ENCODE measurements at places on chromosomes 7 and 10.

DNA sequence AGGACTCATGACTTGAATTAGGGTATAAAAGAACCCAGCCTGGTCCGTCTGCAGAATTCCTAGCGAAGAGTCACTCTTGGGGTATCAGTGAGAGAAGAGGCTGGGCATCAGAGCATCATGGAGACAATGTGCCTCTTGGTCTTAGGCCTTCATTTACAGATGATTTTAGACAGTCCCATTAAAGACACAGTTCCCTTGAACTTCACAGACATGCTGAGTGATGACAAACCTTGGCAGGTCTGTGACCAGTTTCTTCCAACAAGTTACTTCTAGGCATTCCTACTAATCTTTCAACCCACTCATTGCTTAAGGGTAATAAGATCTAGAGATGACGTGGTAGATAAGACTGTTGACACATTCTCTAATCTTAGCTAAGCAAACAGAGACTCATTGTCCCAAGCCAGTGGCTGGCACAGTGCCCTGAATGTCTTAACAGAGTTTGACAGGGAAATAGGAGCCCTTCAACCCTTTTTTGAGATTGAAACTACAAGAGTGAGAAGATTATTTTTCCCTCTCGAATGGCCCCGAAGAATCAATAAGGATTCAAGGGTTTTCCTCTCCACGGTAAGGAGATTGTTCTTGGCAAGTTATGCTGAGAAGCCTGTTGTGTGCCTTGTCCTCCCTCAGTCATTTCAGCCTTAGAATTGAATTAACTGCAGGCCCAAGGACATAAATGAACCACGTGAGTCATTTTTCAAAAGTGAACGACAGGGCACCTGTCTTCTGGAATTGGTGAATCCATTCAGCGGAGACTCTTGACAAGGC is 281.1 kb downstream of the CCDC3 start:
- no peak for DNase-seq

DNA sequence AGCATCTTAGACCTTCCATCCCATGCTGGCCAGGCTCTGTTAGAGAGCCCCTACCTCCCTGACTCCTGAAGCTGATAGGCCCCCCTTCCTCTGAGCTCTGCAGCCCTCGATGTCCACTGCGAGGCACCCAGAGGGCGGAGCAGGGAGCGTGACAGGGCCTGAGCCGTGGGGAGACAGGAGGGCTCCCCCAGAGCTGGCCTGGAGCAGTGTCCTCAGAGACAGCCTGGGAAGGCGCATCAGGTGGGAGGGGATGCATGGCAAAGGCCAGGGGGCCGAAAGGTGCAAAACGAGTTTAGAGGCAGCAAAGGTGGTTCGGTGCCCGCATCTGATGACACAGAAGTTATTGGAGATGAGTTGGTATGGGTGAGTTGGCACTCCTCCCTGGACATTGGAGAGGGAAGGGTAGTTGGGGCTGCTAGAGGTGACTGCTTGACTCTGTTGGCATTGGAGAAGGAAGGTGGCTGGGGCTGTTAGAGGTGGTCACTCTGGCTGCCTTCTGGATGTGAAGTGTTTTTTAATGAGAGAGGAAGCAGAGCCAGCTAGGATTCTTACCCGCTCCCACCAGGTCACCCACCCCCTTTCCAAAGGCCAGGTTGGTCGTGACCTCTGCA is 53.1 kb downstream of the PRF1 start:
- no peak for DNase-seq

- DNase-seq: no peak
Observed at GRCh38 chr7:45985902-45986301, 64.8 kb upstream of the IGFBP3 start.

- no peak for DNase-seq
Observed at GRCh38 chr7:77838929-77839491, 40.4 kb downstream of the PHTF2 start.

GRCh38 chr7:95989301-95989700 is 216.9 kb downstream of the DYNC1I1 start:
- no peak for DNase-seq

DNA sequence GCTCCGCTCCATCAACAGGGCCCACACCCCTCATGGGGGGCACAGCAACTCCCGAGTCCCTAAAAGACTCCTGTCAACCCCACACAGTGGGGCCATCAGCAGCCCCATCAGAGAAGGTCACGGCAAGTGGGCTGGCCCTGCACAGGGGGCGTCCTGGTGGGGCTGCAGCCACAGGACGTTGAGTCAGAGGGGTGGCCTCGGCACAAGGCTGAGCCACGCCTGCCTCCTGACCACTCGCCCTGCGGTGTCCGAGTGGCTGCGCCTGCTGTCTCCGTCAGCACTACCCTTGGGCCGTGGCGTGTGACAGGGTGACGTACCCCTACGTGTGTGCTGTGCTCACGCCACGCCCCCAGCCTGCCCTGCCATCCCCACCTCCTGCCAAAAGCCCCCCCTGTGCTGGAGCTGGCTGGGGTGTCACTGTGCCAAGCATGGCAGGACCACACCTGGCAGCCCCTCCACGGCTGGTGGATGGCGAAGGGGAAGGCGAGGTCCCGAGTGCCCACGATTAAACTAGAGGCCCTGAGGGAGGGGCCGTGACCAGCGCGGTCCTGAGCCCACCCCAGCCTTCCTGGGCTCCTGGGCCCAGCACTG is 26.0 kb upstream of the NKX6-2 start:
- no peak for DNase-seq

DNA sequence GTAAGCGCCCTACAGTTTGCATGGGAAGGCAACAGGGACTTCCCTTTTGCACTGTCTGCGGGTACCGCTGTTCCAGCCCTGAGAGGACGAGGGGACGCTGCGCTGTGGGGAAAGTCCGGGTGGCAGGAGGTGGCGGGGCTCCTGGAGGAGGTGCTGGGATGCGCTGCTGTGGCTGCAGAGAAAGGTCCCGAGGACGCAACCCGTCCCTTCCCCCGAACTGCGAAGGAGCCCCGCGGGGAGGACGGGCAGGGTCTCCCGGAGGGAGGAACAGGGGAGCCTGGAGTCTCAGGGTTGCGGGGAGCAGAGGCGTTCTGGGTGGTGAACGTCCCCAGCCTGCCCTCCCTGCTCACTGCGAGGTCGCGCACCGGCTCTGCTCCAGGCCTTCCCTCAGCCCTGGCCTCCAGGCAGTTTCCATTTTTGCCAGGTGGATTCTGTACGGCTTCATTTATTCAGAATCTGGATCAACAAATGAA is 91.6 kb downstream of the CXCL12 start:
- DNase-seq: no peak

DNA sequence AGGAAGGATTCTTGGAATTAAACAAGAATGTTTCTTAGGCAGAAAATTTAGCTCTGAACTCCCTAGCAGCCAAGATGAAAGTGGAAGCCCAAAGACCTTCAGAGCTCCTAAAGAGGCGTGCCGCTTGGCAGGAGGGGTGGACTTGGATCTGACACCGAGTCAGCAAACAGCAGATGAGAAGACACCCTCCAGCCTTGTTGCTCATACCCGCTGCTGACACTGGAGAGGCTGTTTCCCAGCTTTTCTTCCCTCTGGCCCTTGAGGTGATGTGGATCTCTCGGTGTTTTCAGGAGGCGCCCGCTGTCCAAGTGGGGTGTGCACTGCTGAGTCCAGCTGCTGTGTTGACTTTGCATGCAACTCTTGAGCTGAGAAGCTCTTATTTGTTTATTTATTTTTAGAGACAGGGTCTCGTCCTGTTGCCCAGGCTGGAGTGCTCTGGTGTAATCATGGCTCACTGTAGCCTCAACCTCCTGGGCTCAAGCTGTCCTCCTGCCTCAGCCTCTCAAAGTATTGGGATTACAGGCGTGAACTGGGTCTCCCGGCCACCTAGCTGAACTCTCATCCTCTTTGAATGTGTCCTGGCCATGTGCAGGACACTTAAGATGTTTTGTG is 21.5 kb downstream of the SLC18A2 start:
- no peak for DNase-seq

DNA sequence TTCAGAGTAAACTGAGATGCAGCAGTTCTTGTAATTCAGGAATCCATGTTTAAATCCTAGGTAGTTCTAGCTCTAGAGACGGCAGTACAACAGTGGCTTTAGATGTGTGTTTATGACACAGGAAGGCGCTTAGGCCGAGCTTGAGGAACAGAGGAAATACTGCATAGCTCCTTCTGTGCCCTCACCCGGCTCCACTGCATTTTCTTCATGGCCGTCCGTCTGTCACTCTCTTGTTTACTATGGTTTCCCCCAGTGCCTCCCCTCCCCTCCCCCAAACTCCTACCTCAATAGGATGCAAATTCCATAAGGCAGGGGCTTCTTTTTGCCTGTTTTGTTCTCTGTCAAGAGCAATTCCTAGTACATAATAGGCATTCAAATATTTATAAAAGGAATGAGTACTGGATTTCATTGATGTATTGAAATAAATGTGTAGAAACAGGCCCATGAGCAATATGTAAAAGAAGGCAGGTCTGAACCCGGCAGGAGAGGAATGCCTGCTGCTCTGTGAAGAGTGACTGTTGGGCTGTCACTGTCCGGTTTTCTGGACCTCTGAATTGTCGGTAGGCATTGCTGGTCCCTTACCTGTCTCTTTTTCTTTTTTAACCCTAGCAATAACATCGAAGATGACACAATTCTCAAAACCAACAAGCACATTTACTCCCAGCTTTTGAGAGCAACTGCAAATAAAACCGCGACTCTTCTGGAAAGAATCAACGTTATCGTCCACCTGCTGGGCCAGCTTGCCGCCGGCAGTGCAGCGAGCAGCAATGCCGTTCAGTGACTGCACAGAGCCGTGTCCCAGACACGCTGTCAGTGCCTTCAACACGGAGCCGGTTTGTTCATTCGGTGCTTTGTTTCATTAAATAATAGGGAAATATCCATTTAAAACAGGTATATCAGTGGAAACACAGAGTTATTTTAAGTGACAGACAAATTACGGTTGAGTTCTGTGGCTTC is 12.7 kb downstream of the MMP21 start:
- no peak for DNase-seq

GRCh38 chr7:148670807-148671206 is 27.9 kb upstream of the CUL1 start:
- no peak for DNase-seq

Measured in stimulated activated CD4-positive, alpha-beta T cell treated with anti-CD3 and anti-CD28 coated beads, Interleukin-1b, Interleukin-23, amount 100 ng/mL, for 24 hours (primary cell).